ENCODE measurements at places on chromosomes 16 and 17. TPM values are rescaled to one million over a fixed set of nuclear protein-coding genes. Genes with fewer than 3 reads are reported as not detected.
A peak's percentile ranks its signal among the peaks of the same experiment; 100 is the strongest.

Gene ATAD5
- 27.3 TPM for total RNA-seq

- no peak for DNase-seq
These were observed 190.1 kb downstream of the CCDC182 start for GRCh38 chr17:57554826-57555635.

GRCh38 chr16:1414532-1415260 is at the start of gene UNKL:
UNKL (minus strand) TSS chr16:1414704; CDS start chr16:1414691, 13 bp downstream.
- DNase-seq: peak; percentile 91

- no peak for DNase-seq
These were observed 23.0 kb downstream of the SPPL2C start for GRCh38 chr17:45867702-45868101.

- DNase-seq: no peak
These were observed 355 bp downstream of the TLE7 start for GRCh38 chr16:71441348-71442050.

DNA sequence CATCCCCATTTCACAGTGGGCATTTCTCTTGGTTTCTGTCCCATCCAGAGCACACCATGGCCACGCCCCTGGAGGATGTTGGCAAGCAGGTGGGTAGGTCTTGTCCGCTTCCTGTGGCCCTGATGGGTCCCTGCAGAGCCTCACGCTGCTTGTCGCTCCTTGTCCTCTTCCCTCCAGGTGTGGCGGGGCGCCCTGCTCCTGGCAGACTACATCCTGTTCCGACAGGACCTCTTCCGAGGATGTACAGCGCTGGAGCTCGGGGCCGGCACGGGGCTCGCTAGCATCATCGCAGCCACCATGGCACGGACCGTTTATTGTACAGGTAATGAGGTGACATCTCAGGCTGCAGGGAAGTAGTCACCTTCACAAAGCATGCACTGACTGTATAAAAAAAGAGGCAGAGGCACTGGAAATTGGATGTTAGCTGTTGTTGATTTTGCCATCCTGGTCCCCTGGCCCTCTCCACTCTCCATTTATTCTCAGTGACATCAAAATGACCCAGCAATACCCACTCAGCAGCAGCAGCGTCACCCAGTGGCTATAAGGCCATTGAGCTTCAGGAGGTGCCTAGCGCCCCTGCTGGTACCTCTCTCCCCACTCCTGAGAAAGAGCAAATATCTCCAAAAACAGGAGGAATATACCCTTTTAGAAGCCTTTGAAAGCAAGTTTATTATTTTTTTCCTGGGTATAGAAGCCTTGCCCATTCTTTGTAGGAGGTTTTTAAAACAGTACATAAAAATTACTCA is 13.7 kb downstream of the METTL22 start:
- DNase-seq: peak; percentile 80

Gene GRIN2A
- total RNA-seq: 1.8 TPM

GRCh38 chr16:69669577-69669976 is 56.8 kb downstream of the NQO1 start:
- no peak for DNase-seq

- no peak for DNase-seq
These were observed 7.1 kb downstream of the HSD17B2 start for GRCh38 chr16:82042144-82042543.

GRCh38 chr16:46996391-46996790 is 22.9 kb upstream of the DNAJA2 start:
- DNase-seq: no peak

DNA sequence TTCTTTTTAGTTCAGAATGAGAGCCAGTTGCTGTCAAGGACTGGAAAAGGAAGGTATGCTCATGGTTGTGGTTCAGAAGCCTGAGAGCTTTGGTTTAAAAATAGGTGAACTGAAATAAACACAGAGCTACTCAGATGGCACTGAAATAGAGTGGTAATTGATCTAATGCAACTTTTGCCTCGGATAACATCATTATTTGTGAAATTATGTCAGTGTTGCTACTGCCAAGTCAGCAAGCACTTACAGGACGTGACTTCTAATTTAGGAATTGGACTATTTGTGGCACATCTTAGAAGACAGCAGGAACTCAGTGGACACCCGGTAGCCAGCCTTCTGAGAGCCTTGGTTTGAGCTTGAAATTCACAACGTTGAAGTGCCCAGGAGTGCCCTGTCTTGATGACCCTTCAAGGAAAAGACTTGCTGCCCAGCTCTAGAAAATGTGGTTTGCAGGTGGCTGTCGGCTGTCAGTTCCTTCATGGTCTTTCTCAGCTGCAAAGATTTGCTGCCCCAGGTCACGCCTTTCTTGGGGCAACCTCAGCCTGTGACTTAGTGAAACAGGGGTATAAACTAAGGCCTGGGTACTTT is 42.0 kb upstream of the XYLT1 start:
- no peak for DNase-seq

DNA sequence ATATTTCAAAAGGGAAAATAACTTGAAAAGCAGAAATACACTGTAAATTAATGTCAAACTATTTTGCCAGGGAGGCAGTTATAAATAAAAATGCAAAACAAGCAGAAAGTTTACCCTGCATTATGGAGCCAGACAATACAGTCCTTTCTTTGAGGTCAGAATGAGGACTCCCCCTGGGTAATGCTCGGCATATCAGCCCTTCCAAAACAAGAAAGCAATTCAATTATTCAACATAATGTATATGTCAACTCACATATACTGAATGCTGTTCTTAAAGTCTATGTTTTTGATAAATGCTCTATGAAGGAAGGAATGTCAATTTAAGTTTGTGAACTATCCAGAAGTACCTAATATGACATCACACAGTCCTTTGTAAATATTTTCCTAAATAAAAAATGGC is 72.4 kb downstream of the TTC19 start:
- DNase-seq: no peak

DNA sequence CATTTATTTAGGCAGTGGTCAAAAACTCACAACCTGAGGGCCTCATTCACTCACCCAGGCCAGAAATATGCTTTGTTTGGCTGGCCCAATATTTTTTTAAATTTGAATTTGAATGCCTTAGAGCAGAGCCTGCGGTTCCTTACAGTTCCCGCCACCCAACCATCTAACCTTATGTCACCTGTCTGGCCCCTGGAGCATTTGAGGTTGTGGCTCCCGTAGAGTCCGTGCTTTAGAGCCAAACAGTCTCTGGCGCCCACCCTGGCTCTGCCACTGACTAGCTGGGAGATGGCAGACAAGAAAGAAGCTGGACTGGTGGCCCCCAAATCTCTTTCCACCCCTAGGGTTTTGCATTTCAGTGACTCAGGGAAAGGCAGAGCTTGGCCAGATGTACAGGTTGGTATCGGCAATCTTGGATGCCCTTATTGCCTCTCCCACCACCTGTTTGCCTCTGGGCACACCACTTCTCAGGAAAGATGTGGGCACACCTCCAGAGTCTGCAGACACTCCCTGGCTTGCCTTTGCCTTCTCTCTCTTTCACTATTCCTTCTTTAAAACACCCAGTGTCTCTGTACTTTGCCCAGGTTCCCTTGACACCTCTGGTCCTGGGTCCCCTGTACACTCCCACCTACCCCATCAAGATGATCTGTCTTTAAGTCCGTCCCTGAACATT is 1.9 kb upstream of the MAP3K14 start:
- no peak for DNase-seq

Gene GJD3
- not detected for total RNA-seq

Gene KRT40
- not detected for total RNA-seq

DNA sequence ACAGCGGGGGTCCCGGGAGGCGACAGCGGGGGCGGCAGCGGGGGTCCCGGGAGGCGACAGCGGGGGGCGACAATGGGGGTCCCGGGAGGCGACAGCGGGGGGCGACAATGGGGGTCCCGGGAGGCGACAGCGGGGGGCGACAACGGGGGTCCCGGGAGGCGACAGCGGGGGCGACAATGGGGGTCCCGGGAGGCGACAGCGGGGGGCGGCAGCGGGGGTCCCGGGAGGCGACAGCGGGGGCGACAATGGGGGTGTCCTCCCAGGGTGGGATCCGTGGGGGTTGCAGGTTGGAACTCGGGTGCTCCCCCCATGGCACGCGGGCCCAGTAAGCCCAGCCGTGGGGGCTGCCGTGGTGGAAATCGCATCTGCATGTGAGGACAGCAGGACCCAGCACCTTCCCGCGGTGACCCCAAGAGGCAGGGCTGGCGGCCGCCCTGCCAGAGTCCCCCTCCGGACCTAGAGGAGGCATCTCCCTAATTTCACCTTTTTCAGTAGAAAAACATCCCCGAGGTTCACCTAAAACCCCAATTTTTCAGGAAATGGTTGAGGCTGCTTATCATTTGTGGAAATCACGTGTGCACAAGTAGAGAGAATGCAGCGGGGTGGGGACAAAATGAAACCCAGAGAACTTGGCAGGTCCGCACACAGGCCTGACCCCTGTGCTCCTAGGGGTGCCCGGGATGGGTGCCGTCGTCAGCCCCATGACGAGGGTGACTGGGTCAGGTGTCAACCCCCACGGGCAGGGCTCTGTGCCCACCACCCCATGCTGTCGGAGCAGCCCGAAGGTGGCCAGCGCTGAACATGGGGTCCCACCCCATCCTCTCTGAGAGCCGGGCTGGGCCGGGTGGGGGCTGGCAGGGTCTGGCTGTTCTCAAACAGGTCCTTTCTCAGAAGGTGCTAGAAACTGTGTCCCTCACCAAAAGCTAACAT is 10.5 kb upstream of the METRNL start:
- no peak for DNase-seq

DNA sequence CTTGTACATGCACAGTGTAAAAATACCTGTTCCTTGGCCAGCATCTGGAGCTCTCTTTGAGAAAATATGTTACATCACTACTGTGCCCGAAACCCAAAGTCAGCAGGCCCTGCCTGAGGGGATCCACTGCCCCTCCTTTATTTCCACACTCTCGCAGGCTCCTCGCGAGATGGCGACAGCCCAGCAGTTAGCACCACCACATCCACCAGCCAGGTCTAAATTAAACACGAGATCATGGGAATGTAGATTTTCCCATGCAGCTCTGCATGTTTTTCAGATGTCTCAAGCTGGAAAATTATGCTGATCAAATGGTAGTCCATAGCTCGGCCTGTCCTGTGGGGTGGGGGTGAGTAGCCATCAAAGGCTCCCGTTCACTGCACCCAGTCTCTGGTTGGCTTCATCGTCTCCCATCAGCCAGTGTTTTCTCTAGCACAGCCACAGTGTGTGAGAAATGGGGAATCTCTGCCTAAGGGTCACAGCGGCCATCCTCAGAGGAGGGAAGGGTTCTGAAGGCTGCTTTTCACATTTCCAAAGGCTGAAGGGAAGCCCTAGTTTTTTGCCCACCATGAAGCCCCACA is 34.7 kb downstream of the EPN2 start:
- DNase-seq: no peak

DNA sequence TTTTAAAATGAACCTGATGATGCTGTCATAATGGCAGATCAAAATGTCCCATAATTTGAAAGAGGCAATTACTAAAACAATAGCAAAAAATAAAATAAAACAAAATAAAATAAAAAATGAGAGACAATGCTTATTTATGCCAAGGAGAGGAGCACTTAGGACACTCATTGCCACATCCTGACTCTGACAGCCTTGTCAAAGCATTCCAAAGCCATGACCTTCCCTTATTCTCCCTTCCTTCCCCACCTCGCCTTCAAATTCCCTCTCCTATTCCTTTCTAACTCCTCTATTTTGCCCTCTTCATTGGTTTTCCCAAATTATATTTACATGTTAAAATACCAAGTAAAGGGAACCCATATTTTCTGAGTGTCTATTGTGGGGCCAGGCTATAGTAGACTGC is 220.0 kb downstream of the CDH13 start:
- no peak for DNase-seq

Gene PPM1E
- 18.8 TPM for total RNA-seq

DNA sequence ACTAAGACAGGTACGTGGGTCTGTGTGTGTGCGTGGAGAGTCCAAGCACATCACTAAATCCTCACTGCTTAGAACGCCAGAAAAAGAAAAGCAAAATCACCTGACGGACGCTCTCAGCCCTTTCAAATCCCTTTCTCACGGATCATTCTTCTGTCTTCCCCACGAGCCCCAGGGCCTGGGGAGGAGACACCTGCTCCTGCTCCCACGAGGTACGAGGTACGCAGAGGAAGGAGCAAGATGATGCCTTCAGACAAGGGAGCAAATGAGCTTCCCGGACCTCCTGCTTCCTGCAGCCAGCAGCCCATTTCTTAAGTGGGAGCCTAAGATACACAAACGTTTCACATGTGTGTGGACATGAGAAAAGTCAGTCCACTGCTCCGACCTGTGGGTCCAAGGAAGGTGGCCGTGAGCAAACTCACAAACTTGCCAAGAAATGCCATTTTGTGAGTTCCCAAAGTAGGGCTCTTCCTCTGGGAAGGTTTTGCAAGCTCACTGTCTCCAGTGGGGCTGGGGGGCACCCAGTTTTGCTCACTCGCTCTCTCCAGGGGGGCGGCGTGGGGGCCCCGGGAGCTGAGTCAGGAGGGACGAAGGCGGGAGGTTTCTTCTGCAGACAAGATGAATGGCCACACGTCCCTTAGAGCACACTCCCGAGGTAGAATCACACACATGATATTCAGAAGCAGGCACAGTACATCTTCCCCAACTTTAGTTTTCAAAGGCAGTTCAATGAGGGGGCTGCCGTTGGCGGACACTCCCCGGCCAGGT is 68.1 kb downstream of the MRM3 start:
- DNase-seq: no peak

- DNase-seq: no peak
These were observed 279.6 kb upstream of the AXIN2 start for GRCh38 chr17:65841089-65841488.

All from neural progenitor cell (in vitro differentiated cells).